T-cell (primary cell): ENCODE measurements at places on chromosomes 3 and 15.

DNA sequence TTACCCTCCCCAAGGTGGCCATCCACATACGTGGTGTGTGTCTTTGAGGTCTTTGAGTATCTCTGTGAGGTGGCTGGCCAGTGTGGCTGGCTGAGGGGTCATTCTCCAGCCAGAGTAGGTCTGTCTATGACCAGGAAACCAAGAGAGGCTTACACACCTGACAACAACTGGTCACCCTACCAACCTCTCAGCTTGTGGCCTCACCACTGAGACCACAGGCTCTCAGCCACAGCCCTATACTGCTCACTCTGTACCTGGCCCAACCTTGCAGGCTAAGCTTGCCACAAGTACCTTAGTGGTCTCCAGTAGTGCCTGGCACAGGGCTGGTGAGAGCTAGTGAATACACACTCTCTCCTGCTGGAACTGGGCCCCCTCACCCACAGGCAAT is 5.1 kb downstream of the HEMK1 start:
- DNase-seq = no peak

GRCh38 chr3:131091768-131092167 is 65.1 kb downstream of the NEK11 start:
- no peak for DNase-seq

GRCh38 chr3:152745646-152746045 is 89.3 kb upstream of the P2RY1 start:
- no peak for DNase-seq

DNA sequence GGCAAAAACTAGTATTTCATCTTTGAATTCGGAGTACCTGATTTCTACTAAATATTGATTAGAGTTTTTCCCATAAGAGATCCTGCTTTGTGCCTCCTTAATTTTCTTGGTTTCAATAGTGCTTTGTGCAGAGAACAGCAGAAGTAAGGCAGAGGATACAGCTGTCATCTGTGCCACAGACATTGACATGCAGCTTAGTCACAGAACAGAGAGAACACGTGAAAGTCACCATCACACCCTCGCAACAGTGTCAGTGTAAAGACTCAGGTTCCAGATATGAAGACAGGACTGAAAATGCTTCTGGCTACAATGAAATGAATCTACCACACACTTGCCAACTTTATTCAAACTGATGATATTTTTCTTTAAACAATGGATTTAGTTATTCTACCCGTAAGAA is 942.8 kb upstream of the CFAP20DC start:
- no peak for DNase-seq

DNA sequence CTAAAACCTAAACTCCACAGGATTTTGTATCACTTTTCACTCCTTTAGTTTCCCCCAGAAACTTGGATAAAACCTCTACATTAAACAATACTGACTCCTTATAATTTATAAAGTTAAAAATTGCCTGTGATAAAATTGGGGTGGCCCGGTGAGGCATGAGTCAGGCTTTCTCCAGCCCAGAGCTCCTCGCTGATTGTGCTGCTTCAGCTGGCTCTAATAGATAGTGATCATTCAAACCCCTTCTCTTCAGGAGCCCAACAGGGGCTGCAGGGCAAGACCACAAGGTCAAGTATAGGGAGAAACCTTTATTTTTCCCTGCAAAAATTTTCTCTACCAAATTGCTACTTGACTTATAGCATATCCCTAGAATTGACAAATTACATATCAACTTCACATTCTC is 308.2 kb downstream of the PLCL2 start:
- no peak for DNase-seq

DNA sequence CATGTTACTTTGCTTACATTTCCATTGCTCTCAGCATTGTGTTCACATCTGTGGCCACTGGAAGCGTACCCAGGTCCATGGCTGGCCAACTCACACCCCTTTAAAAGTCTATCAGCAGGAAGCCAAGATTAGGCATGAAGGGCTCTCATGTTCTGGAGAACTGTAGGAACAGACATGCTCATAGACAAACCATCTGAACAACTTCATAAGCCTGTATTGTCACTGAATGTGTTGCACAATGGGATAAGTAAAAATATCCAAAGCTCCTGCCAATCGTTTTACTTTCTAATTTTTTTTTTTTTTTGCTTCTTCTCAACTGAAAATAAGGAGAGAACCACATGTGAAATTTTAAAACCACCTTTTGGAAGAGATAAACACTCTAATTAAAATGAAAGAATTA is 6.4 kb downstream of the RPLP1 start:
- no peak for DNase-seq

DNA sequence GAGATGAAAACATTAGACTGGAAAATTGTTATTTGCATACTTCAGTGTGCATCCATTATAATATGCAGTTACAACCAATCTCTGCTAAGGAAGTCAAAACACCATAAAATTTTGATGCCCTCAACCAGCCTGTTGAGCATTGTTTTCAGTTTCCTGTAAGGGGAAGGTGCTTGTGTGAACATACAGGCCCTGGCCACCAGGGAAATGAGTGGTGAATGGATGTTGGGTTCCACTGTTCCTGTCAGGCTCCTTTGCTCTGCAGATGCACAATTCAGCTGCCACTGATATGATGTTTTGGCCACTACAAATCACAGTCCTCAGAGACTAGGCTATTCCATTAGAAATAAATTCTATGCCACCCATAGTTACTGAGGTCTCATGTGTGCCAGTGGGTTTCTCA is 184.6 kb downstream of the SYNPR start:
- DNase-seq = no peak

GRCh38 chr15:26866298-26867199 is at the start of gene GABRA5:
GABRA5 (plus strand) TSS chr15:26867062; CDS start chr15:26869249, 2,187 bp downstream.
- DNase-seq = no peak
